ENCODE measurements at places on chromosomes 1 and 21.

DNA sequence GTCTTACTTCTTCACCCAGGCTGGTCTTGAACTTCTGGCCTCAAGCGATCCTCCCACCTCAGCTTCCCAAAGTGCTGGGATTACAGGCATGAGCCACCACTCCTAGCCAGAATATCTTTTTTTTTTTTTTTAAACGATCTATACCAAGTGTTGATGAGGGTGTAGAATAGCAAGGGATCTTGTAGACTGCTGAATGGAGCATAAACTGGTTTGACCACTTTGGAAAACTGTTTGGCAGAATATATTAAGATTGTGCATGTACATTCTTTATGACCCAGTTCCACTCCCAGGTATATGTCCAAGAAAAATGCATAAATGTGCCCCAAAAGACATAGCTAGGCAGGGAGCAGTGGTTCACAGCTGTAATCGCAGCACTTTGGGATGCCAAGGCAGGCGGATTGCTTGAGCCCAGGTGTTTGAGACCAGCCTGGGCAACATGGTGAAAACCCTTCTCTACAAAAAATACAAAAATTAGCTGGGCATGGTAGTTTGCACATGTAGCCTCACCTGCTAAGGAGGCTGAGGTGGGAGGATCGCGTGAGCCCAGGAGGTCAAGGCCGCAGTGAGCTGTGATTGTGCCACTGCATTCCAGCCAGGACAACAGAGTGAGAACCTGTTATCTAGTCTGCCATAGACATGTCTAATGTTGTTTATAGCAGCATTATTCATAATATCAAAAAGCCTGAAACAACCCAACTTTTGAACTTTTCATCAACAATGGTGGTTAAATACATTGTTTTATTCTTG lies 184.0 kb downstream of the VPS13D start:
- no peak for DNase-seq

GRCh38 chr1:67647036-67647798 lies 37.8 kb upstream of the GADD45A start:
- DNase-seq, result no peak

DNA sequence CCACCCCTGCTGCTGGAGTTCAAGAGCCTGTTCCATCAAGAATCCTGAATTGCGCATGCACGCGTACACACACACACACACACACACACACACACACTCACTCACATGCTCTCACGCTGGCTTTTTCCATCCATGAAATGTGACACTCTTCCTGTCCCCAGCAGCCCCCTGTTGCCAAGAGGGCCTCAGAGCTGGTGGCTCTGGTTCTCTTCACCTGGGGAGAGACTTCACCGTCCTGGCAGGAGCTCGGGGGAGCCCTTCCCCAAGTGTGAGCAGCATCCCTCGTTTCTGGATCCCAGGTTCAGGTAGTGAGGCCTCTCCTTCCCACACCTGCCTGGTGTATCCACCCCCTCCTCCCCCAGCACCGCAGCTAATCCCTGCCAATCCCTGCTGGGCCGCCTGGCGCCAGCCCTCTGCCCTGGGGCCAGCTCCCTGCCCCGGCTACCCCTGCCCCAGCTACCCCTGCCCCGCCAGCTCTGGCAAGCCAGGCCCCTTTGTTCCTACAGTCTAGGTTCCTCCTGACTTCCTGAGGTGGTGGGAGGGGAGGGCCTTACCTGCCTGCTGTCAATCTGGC lies 9.9 kb downstream of the PLOD1 start:
- DNase-seq, result no peak

GRCh38 chr1:24541711-24542346 lies 14.1 kb upstream of the NCMAP start:
- DNase-seq, result no peak

- no peak for DNase-seq
Observed at GRCh38 chr1:94113589-94114226, 7.2 kb downstream of the ABCA4 start.

- DNase-seq, result no peak
Observed at GRCh38 chr1:16920951-16921350, 780 bp upstream of the CROCC start.

DNA sequence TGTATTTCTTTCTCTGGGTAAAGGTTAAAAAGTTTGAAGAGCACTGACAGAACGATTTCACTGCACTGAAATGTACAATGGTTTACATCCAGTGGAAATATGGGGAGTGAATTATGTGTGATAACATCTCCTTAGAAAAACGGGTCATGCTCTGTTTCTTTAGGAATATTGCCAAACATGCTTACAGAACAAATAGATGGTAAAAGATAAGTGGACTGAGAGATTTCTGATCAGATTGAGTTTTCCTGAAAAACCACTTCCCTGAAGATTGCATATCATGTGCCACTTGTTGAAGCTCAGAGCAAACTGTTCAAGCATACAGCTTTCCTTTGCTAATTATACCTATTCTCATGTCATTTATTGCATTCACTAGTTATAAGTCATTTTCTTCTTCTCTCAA lies 29.9 kb upstream of the DISP1 start:
- no peak for DNase-seq

DNA sequence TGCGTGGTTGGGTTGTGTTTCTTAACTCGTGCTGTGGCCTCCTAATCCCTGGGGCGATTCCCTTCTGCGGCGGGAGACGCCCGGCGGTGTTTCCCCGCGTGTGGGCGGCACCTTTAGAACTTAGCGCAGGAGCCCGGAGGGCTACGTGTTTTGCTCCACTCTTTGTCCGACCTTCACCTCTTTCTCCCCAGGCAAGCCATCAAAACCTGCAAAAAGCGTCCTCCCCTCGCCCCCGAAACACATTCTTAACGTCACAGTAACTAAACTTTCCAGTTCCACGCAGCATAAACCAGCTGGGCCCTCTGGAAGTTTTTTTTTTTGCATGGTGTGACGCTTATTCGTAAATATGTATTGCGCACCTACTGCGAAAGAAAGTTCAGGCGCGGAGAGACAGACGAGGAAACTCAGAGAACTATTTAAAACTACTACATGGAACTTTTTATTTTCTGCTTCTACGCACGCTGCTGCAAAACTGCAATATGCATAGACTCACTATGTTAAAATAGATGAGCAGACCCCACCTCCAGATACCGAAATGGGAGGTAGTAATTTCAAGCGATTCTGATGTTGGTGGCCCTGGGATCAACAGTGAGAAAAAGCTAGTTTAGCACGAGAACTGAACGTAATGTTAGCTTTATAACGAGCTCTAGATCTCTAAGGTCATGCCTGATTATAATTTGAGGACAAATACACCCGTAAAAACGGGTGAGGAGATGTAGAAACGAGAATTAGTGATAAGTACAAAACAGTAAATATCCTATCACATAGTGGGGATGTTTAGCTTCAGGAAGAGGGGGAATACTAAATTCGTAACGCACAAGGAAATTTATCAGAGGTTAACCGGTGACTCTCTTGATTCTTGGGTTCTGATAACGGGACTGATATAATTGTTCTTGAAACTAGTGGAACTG lies 920 bp downstream of the MTR start:
- DNase-seq, result peak; percentile 2
